ENCODE measurements at places on chromosomes 16 and 17. TPM values are rescaled to one million over a fixed set of nuclear protein-coding genes. Genes with fewer than 3 reads are reported as not detected.

DNA sequence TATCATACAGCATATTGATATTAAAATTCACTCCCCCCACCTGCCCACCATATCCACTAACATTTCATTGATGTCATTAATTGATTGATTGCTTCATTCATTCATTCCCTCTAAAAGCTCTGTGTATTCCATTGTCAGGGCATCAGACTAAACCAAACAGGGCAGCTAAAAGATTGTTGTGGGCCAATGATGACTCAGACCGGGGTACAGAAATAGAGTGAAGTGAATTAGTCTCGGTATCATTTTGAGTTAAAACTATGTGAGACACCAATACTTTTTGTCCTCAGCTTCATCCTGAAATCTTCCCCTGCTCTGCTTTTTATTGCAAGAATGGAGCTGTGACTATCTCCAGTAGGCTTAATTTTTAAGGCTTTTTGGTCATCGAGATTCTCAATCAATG, 868.3 kb downstream of the CDH11 start:
- no peak for DNase-seq

GRCh38 chr16:58024486-58025350, 836 bp upstream of the MMP15 start:
- no peak for DNase-seq

Gene KRTAP2-1
- polyA plus RNA-seq = not detected

GRCh38 chr16:53482123-53482522, 20.9 kb downstream of the AKTIP start:
- no peak for DNase-seq

- DNase-seq = no peak
These were observed 337.1 kb downstream of the MAF start for GRCh38 chr16:79263425-79263824.

GRCh38 chr16:4266372-4266771, 6.5 kb downstream of the TFAP4 start:
- DNase-seq = peak; percentile 25

DNA sequence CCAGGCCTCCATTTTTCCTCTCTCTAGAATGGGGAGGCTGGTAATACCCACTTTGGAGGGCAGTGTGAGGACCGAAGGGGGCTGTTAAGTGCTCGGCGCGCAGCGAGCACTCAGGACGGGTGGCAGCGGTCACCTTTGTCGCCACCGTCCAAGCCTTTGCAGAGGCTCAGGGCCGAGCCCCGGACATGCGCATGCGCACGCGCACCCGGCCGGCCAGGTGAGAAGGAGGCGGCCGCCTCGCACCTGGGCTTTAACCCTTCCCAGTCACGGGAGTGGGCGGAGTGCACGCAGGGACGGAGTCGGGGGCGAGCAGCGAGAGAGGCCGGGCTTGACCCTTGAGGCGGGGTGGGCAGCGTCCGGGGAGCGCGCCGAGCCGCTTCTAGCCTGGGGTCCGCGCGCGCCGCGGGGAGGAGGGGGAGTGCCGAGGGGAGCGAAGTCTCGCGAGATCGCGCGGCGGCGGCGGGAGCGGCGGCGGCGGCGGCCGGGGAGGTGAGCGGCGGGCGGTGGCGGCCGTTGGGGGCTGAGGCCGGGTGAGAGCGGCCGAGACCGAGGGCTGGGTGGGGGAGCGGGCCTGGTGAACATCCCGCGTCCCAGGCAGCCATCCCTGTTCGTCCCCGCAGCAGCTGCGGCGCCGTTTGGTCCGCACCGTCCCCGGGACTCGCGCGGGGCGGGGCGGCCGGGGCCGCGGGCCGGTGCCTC, at the start of gene MRTFB:
Gene MRTFB, plus strand, starts transcription at position 443 of the 699 bp plus-strand sequence. CDS start 69,288 bp downstream, outside the sequence.
- DNase-seq = peak; percentile 57

GRCh38 chr17:37060094-37060493, 111.3 kb downstream of the AATF start:
- no peak for DNase-seq

GRCh38 chr16:85173146-85173980, 61.1 kb upstream of the CIBAR2 start:
- peak; percentile 94 for DNase-seq

- DNase-seq = peak; percentile 96
These were observed 189.2 kb upstream of the AXIN2 start for GRCh38 chr17:65750631-65751115.

DNA sequence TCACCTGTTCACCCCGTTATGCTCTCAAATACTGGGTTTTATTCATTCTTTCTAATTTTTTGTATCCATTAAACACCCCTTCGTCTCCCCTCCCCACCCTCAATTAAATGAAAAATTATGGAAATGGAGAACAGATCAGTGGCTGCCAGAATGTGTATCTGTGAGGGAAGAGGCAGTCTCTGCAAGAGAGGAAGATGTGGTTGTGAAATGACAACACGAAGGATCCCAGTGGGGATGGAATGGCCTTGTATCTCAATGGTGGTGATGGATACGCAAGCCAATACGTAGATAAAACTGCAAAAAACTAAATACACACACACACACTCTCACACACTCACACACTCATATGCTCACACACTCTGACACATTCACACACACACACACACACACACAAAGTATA, 570.7 kb downstream of the CDH13 start:
- no peak for DNase-seq

DNA sequence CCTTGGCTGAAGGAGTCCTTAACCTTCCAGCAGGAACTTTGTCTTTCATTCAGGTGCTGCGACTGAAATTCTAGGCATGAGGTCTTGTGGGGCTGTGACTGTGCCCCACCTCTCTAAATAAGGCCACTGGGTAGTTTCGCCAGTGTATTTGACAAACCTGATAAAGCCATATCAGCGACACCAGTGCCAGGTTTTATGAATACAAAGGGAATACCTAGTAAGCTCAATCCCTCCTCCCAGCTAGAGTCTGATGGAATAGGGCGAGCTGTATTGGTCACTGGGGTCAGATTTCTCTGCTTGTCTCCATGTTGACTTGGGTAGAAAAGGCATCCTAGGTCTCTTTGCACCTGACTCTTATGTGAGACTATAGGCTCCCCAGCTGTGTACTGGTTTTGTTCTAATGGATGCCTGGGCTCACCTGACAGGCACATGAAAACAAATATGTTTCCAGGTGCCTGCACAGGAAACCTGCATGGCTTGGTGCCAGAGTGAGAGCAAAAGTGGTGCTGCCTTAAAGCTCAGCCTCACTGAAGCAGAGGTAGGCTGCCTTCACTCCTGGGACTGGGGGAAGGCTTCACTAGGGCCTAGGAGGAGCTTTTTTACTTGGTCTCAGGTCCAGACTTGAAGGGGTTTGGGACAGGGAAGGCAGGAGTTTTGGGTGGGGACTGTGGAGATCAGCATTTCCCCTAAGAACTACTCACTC, 8.3 kb downstream of the SLC7A6 start:
- peak; percentile 50 for DNase-seq

DNA sequence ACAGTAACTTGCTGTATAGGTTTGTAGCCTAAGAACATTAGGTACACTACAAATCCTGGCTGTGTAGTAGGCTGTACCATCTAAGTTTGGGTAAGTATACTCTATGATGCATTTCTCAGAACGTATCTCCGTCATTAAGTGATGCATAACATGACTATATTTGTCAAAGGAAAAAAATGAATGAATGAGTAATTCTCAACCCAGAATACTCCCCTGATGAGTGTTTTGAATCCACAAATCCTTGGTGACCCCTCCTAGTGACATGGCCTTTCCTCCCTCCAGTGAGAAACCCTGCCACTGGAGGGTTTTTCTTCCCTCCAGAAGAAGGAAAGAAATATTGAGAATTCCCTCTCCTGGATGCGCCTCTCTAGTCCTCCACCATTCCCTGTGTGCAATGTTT, 24.0 kb upstream of the SALL1 start:
- no peak for DNase-seq

- no peak for DNase-seq
These were observed 3.0 kb upstream of the NLRC5 start for GRCh38 chr16:56986361-56986760.

GRCh38 chr17:63988741-63989621, 9.2 kb upstream of the PRR29 start:
- DNase-seq = no peak

- DNase-seq = no peak
These were observed 5.1 kb downstream of the FANCA start for GRCh38 chr16:89811321-89811720.

- DNase-seq = peak; percentile 23
These were observed 184.6 kb upstream of the WSB1 start for GRCh38 chr17:27109346-27109745.

GRCh38 chr17:65085397-65085796, 28.9 kb upstream of the GNA13 start:
- no peak for DNase-seq

GRCh38 chr17:59751955-59752413, 44.5 kb downstream of the VMP1 start:
- DNase-seq = no peak

Gene SMTNL2
- polyA plus RNA-seq = not detected

DNA sequence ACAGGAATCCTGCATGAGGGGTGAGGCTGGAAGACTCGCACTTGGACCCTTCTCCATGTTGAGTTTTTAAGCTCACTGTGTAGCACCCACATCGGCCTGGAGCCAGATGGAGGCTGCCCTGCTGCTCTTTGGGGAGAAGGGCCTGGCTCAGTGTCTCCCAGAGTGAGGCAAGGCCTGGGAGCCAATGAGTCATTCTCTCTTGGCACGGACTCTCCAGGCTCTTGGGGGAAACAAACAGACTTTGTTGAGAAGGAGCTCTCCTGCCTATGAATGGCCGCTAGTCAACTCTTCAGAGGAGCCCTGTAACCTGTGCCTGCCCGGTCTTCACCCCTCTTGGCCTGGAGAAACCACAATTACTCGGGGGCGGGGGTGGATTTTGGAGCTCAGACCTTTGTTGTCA, 50.8 kb upstream of the MAF start:
- peak; percentile 69 for DNase-seq

GRCh38 chr17:57261084-57261461, 4.8 kb downstream of the MSI2 start:
- DNase-seq = no peak

Gene ABCA9
- not detected for polyA plus RNA-seq

DNA sequence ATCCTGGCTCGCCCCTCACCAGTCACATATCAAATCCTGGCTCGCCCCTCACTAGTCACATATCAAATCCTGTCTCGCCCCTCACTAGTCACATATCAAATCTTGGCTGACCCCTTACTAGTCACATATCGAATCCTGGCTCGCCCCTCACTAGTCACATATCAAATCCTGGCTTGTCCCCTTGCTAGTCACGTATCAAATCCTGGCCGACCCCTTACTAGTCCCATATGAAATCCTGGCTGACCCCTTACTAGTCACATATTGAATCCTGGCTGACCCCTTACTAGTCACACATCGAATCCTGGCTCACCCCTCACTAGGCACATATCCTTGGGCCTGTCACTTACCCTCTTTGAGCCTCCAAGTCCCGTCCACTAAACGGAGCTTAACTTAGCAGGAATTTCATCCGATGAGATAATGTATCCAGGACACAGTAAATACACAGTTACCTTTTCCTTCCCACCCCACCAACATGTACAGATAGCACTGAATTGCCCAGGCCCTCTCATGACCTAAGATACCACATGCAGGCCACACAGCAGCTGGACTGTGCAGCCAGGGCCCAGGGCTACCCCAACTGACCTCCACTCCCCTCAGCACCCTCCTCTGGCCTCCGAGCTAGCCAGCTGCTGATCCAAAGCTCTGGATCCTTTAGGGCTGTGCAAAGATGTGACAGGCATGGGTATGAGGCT, 157.8 kb upstream of the RPH3AL start:
- no peak for DNase-seq

DNA sequence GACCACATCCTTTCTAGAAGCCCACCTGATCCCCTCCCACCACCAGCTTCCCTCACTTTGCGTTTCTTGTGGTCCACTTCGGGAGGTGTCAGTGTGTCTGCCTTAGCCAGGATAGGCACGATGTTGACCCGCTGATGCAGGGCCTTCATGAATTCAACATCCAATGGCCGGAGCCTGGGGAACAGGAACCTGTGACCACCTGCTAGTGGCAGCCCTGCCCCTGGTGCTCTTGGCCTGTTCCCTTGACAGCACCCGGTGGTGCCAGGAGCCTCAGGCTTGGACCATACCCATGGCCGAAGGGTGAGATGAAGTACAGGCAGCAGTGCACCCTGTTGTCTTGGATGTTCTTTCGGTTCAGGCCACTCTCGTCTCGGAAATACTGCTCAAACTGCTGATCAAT, 7.2 kb upstream of the MTMR4 start:
- no peak for DNase-seq

Gene KRTAP2-2
- polyA plus RNA-seq = not detected

- no peak for DNase-seq
These were observed 67.0 kb downstream of the N4BP1 start for GRCh38 chr16:48542966-48543365.

Gene KRTAP9-8
- polyA plus RNA-seq = not detected

- DNase-seq = no peak
These were observed 3.1 kb upstream of the KRT36 start for GRCh38 chr17:41492771-41493170.

GRCh38 chr16:70664325-70665112, 18.2 kb downstream of the IL34 start:
- DNase-seq = no peak

GRCh38 chr16:27387724-27388123, 14.2 kb upstream of the IL21R start:
- DNase-seq = no peak

GRCh38 chr16:80875616-80876015, 71.2 kb upstream of the CDYL2 start:
- no peak for DNase-seq

Gene SEPTIN1
- polyA plus RNA-seq = 0.91 TPM

Measured in foreskin keratinocyte (primary cell).